ENCODE measurements at places on chromosomes 12 and 14. TPM values are rescaled to one million over a fixed set of nuclear protein-coding genes. Genes with fewer than 3 reads are reported as not detected.

DNA sequence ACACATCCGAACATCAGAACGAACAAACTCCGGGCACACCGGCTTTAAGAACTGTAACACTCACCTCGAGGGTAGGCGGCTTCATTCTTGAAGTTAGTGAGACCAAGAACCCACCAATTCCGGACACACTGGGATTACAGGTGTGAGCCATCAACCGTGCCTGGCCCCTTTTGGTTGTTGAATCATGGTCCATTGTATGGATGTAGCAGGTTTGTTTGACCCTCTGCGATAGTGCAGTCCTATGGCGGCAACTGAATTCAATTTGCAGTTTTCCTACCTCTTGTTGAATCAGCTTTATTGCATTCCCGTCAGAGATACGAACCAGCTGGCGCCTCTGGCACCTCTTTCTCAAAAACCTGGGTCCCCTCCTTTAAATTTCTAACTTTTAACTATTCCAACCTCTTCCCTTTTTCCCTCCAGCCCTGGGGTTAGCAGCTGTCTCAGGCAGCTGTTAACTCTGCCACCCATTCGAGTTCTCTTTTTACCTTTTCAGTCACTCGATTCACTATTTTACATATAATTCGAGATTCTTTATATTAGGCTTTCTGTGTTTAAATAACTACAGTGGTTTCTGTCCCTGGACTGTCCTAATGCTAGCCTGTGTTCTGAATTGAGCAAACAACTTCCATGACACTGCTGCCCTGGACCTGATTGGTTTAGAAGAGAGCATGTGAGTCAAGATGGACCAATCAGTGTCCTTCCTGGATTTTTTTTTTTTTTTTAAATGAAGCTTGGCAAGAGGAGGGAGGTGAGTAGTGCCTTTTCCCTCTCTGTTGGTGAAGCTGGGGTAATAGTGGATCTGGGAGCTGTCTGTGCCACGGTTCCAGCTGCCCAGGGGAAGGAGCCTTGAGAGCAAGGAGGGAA, 261.5 kb downstream of the PCNX1 start:
- no peak overlapping the region for H3K27ac ChIP-seq
- no peaks in the 10 kb centered on the region for H3K4me1 ChIP-seq
- H3K27me3 ChIP-seq = no peaks in the 10 kb centered on the region
- DNase-seq = no peak
- no peaks in the 10 kb centered on the region for H3K36me3 ChIP-seq
- no peak overlapping the region for H3K4me3 ChIP-seq

GRCh38 chr12:24754690-24755638, 193.9 kb downstream of the BCAT1 start:
- DNase-seq = no peak
- H3K4me3 ChIP-seq = no peak overlapping the region
- no peaks in the 10 kb centered on the region for H3K27me3 ChIP-seq
- no peaks in the 10 kb centered on the region for H3K36me3 ChIP-seq
- H3K4me1 ChIP-seq = no peaks in the 10 kb centered on the region
- no peak overlapping the region for H3K27ac ChIP-seq

DNA sequence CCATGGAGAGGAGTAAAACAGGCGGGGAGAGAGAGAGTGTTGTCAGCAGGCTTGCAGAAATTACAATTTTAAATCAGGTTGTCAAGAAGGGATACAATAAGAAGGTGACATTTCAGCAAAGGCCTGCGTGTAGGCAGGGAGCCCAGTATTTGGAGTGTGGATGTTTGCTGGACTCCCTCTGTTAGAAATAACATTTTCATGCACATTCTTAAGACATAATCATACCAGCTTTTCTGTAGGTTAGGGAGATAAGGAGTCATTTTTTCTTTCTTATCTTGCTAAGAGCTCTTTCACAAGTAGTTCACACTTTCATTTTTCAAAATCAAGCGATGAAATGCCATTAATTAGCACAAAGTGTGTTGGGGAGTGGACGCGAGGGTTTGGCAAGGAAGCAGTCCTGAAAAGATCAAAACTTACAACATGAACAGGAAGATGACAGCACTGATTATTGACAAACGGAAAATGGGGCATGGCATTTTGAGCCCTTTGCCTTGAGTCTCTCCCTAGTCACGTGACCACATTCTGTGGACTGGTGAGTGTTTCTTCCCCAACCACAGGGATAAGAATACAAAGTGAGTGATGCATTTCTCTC, 160.2 kb downstream of the DAD1 start:
- peak overlapping the region; percentile 19 for H3K27ac ChIP-seq
- H3K4me1 ChIP-seq = peaks cover 38% of the 10 kb centered on the region
- DNase-seq = no peak
- H3K36me3 ChIP-seq = no peaks in the 10 kb centered on the region

DNA sequence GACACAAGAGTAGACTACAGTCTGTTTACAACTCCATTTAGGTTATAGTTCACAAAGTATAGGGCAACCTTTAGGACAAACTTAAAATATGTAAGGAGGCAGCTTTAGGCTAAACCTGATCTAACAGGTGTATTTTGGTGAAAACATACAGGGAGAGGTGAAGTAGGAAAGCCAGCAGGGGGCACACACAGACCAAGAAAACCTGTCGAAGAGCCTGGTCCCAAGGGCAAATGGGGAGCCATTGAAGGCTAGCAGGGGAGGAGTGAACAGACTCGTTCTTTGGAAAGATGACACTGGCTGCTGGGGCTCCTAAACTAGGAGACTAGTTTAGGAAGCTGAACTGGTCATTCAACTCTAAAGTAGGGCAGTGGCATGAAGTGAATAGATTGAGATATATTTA, 138.8 kb upstream of the WSCD2 start:
- no peaks in the 10 kb centered on the region for H3K36me3 ChIP-seq
- no peaks in the 10 kb centered on the region for H3K4me1 ChIP-seq
- no peak overlapping the region for H3K4me3 ChIP-seq

- no peaks in the 10 kb centered on the region for H3K27me3 ChIP-seq
- no peak for DNase-seq
- H3K4me1 ChIP-seq = no peaks in the 10 kb centered on the region
- no peak overlapping the region for H3K4me3 ChIP-seq
These were observed 214.4 kb downstream of the BMP4 start for GRCh38 chr14:53742233-53742620.

The MANSC4 gene
- not detected for total RNA-seq

The DRAM1 gene
- total RNA-seq = 24.2 TPM

The KRT2 gene
- 1.4 TPM for total RNA-seq

The CHURC1 gene
- total RNA-seq = 115 TPM
